ENCODE measurements at places on chromosomes 12 and 14.

DNA sequence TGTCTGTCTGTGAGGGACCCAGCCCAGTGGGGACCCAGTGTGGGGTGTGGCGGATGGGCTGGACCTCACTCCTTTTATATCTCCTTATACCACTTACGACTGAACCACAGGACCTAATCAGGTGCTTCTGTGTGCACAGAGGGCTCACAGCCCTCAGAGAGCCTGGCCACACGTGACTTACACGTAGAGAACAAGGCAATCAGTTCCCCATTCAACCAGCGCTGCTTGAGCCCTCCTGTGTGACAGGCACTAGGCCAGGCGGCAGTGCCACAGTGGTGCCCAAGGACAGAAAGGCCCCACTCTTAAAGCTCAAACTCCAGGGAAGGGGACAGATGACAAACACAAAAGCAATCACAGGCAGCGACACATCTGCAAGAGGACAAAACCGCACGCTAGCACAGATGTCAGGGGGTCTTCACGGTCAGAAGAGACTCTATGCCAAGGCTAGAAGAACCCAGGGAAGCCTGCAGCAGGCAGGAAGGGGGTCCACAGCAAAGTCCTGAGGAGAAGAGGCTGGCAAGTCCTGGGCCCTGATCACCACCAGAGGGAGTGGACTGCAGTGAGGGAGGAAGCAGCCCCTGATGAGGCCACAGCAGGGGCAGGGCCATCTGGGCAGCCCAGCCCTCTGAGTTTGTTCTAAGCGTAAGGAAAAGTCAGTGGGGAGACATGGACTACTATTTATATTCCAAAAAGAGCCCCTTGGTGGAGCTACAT is 39.3 kb downstream of the SETD3 start:
- no peak for DNase-seq

GRCh38 chr12:12922191-12922616 is 29.8 kb downstream of the GPRC5D start:
- DNase-seq = no peak

GRCh38 chr14:44586910-44587309 is 79.8 kb upstream of the FSCB start:
- peak; percentile 100 for DNase-seq

DNA sequence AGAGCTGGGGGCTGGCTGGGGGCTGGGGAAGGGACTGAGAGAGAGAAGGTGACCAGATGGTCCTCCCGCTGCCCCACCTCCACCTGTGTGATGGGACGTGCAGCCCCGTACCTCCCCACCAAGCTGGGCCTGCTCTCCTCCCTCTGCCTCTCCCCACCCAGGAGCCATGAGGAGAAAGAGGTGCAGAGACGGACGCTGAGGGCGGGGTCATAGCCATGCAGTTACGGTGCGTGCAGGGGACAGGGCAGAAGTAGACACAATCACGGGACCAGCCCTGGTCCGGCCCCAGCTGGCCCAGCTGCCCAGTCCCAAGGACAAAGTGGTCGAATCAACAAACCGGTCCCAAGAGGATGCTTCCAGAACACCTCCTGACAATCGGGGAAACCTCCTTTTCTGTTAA is 33.2 kb downstream of the RFLNA start:
- no peak for DNase-seq

GRCh38 chr14:87690076-87690613 is 302.8 kb downstream of the GALC start:
- DNase-seq = no peak

DNA sequence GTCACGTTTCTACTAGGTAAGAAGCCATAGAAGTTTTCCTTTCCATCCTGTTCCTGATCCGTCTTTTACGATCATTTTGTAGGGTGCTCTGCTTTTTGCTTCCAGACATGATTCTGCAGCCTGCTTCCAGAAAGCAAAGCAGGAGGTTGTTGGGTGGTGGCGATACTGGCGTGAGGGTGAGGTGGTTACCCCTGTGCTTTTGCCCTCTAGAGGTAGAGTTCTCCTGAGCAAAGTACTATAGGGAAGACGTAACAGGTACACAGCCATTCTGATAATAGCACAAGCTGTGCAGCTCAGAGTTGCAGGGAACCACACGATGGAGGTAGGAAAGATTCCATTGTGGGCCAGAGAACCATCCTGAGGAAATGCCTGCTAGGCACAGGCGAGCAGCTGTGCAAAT is 186.0 kb downstream of the PAH start:
- no peak for DNase-seq

GRCh38 chr12:106049546-106049945 is 89.2 kb downstream of the NUAK1 start:
- DNase-seq = no peak

DNA sequence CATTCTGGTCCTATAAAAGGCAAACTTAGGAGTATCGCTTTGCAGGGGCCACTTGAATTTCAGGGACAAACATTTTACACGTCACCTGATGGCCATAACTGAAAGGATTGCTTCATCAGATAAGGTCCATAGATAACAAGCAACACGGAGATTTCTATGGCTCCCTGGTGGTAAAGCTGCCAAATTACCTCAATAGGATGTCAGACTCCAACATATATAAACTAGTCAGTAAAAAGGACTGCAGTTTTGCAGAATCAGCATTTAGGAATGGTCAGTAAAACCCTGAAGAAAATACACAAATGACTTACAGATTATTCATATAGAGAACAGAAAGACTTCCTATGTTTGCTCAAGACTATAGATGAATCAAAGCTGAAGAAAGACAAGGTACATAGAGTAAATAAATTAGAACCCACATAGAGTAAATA is 66.1 kb upstream of the GRIP1 start:
- DNase-seq = peak; percentile 10

GRCh38 chr12:20205854-20206253 is 162.5 kb upstream of the PDE3A start:
- DNase-seq = no peak

- no peak for DNase-seq
Observed at GRCh38 chr12:4331842-4332241, 10.8 kb downstream of the TIGAR start.

GRCh38 chr14:75559451-75560222 is 18.8 kb upstream of the FLVCR2 start:
- DNase-seq = no peak

- no peak for DNase-seq
Observed at GRCh38 chr12:94240171-94240570, 91.8 kb downstream of the PLXNC1 start.

- no peak for DNase-seq
Observed at GRCh38 chr14:97336816-97337215, 539.6 kb downstream of the VRK1 start.

- no peak for DNase-seq
Observed at GRCh38 chr12:53596920-53597363, 29.2 kb downstream of the ATF7 start.

DNA sequence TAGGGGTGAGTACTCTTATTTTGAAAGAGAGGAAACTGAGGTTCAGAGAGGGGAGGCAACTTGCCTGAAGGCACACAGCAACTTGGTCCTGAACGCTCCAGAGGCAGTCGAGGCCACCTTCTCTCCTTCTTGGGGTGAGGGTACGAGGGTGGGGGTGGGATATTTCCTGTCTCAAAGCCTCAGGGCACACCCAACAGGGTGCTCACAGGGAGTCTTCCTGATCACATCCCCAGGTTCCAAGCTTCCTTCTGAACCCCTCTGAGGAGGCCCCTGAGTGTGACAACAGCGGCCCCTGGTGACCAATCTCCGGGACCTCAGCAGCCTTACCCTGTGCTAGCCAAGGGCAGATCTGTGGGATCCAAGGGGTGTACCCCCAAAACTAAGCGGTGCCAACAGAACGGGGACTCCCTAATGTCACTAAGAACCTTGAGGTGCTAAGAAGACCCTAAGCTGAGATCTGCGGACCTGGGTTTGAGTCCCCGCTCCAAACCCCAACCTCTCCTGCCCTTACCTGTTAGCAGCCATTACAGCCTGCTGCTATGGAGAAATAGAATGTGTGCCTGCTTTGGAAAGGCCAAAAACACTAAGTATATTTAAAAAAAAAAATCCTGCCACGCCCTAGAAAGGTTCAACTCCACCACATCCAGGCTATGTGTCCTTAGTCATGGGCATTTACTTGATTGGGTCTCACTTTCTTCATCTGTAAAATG is 57.9 kb downstream of the TRPV4 start:
- DNase-seq = peak; percentile 39

DNA sequence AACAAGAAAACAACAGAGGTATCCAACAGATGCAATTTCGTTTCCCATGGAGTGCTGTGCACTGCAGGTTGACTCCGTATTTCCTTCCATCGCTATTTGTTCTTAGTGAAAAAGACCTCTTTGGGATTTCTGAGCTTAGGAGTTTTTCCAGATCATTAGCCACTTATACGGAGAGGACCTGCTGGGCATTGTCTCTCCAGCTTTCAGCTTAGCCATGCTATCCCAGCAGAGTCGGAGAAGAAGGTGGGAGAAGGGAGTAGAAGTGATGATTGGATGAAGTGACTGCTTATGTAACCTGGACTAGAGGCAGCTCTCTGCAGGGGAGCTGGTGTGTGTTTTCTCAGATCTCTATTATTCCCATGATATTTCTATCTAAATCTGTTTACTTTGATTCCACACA is 737.7 kb downstream of the DIO2 start:
- DNase-seq = no peak

- DNase-seq = no peak
Observed at GRCh38 chr12:131380965-131381705, 329.8 kb upstream of the SFSWAP start.

DNA sequence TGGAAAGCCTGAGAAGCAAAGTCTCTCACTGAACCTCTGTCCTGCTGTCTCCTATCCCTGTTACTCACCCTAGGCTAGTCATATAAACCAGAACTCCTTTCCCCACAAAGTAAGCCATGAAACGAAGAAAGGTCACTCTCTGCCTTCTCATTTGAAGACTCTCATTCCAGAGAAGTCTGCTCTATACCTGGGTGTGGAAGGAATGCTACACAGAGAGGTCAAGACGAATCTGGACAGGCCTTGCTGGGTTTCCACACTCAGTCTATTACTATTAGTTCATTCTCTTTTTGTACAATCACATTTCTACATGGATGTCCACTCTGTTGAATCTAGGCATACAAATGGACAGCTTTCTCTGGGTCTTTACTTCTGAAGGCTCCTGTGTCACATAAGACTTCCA is 2.4 kb upstream of the AEBP2 start:
- DNase-seq = no peak

GRCh38 chr14:100779691-100780080 is 46.2 kb upstream of the MEG3 start:
- no peak for DNase-seq

GRCh38 chr12:56017181-56017580 is 3.7 kb upstream of the IKZF4 start:
- DNase-seq = no peak

DNA sequence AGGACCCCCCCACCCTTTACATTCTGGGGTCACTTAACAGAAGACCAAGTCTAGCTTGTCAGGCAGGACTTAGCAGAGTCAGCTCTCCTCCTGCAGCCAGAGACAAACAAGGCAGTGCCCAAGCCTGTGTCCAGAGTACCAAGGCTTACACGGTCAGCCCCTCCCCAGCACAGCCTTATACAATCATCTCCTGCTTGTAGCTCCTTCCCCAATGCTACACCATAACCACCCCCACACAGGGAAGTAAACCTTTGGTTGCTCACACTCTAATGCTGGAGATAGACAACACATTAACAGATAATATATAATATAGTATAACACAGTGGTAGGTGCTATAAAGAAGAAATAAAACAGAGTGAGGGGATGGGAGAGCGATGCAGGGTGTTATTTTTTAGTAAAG is 175.4 kb upstream of the PWP1 start:
- DNase-seq = no peak

DNA sequence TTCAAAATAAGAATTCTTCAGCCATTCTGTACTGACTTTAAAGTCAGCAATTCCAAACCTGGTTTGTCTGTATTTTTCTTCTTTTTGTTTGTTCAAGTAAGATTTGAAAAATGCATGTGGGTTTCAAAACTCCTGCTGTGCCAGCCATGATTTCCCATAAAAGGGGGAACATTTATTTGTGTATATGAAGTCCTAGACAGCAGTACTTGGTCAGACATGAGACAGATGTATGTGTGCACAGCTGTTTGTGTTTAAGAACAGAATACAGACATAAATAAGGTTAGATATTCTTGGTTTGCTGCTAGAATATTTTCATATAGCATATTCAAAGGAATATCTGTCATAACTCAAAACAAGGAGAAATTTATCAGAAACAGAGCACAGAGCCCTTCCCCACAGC is 236.0 kb downstream of the ADAMTS20 start:
- no peak for DNase-seq

DNA sequence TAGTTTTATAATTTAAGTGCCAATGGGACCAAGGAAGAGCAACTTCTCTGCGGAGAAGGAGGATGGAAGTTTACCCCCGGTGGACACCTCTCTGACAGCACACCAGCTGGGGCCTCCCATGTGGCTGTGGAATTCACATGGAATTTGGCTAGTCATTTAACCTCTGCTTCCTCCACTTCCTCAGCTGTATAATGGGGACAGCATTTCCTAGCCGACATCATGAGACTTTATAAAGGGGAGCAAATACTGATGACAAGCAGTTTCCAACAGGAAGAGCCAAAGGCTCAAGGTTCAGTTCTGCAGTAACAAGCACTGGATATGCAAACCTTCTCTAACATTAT is 7.5 kb downstream of the DUSP6 start:
- DNase-seq = no peak

DNA sequence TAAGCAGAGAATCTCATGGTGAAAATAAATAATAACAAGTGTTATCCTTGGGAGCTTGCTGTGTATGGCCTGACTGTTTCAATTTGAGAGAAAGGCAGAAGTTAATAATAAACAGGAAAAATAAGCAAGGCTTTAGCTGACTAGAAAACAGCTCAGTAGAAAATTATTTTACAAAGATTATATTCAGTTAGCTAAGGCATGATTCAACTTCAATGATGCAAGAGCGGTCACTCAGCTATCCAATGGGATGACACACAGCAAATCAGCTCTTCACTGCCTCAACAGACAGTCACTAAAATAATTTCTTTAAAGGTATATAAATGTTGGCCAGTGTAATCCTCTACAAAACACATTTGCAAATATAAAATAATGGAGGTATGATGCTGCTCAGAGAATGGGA is 18.6 kb downstream of the GSTZ1 start:
- no peak for DNase-seq

- no peak for DNase-seq
Observed at GRCh38 chr14:61950340-61950739, 188.1 kb downstream of the SNAPC1 start.

- no peak for DNase-seq
Observed at GRCh38 chr12:107163413-107163812, 70.1 kb upstream of the CRY1 start.

GRCh38 chr14:22772725-22773124 is 6.2 kb downstream of the OXA1L start:
- no peak for DNase-seq

GRCh38 chr14:35201066-35201465 is 78.7 kb downstream of the PRORP start:
- no peak for DNase-seq

- no peak for DNase-seq
Observed at GRCh38 chr14:24283796-24284460, 12.5 kb upstream of the RABGGTA start.

GRCh38 chr12:66279123-66279712 is 23.1 kb upstream of the HELB start:
- DNase-seq = no peak

DNA sequence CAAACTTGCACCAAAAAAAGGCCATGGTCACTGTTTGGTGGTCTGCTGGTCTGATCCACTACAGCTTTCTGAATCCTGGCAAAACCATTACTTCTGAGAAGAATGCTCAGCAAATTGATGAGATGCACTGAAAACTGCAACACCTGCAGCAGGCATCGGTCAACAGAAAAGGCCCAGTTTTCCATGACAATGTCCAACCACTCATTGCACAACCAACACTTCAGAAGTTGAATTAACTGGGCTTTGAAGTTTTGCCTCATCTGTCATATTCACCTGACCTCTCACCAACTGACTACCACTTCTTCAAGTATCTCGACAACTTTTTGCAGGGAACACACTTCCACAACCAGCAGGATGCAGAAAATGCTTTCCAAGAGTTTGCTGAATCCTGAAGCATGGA is 7.0 kb upstream of the DHRS2 start:
- DNase-seq = no peak
